ENCODE measurements at places on chromosomes 1 and 21.

DNA sequence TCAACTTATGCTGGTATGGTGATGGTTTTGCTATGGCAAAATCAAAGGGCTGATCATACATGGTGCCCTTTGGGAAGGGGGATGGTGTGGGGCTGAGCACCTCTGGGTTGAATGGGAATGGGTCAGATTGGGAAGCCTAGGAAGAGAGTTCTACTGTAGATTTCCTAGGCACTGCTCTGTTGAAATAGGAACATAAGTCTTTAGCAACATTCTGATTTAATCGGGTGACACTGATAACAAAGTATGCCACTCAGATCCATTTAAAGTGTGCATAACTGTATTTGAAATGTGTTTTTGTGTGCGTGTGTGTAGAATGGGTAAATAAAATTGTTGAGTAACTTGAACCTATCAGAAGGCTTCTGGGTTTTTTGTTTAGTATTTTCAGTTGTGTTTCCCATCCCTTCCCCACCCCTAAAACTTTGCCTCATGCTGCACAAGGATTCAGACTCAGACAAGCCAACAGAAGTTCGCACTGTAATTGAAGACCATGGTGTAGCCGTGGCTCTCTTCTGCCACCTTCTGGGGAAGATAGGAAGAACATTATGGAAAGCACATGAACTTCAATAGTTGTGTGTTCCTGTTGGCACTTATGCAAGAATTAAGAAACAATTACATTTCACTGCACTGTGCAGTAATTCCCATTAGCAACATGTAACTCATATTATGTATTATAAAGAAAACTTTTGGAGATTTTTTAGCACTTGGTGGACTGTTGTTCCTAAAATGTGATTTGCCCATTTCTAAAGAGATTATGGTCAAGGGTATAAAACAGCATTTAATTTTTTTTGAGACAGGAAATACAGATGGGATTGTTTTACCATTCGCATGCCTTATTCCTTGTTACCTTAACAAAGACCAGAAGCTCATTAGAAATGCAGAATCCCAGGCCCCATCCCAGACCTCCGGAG lies 10.9 kb upstream of the C4BPB start:
- peak; percentile 47 for DNase-seq

DNA sequence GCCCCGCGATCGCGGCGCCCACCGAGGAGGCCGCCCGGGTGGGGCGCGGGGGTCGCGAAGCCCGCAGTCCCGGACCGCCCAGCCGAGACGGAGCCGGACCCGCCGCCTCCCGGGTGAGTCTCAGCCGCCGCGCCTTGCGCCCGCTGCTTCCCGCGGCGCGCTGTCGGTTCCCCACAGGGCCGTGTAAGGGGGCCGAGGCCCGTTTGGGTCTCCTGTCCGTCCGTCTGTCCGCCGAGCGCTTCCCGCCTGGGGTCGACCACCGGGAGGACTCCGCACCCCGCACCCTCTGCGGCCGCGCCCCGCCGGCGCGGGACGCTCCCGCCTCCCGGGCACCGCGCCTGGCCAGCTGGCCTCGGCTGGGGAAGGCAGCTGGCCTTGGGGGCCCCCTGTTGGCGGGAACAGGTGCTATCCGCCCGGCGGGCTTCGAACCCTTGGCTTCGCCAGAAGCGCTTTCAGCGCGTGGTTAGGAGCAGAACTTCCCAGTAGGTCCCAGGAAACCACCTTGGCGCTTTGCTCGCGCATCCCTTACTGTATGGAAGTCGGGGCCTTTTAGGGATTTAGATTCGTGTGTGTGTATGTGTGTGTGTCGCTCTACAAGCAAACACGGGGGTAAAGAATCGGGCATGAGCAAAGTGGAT lies 414 bp downstream of the TMEM51 start:
- DNase-seq, result peak; percentile 38

- no peak for DNase-seq
Observed at GRCh38 chr1:226401355-226402303, 6.3 kb downstream of the PARP1 start.

DNA sequence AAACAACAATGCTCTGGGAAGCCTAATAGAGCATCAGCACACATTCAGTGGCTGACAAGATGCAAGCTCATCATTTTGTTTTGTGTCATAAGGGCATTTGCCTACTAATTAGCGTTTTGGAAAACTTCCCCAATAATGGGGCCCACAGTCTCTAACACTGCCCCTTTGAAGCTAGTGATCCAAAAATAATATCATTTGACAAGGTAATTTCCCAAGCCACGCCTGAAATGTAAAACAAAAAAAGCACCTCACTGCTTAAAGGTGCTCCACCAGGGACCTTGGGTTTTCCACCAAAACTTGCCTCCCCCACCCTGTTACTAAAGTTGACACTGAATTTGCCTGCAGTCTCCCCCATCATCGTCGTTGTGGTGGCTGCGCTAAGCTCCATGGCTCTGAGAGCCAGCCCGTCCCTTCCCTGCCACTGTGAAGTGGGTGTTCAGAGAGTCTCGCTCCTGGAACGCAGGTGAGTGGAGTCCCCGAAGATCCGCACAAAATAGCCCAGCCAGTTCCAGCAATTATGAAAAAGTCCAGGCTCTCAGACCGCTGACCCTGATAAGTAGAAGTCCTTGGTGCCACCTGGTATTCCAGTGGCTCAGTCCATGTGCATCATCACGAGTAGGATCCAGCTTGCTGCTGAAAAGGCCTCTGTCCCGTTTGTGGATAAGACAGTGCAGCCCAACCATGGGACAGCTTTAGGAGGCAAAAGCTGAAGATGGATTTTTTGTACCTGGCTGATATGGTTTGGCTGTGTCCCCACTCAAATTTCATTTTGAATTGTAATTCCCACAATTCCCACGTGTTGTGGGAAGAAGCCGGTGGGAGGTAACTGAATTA lies 52.2 kb downstream of the RAB3GAP2 start:
- DNase-seq, result no peak

GRCh38 chr1:35557118-35557610 lies at the start of gene KIAA0319L:
Gene KIAA0319L (minus strand): TSS chr1:35557403. CDS start chr1:35554491, 2,912 bp downstream.
- DNase-seq, result no peak

DNA sequence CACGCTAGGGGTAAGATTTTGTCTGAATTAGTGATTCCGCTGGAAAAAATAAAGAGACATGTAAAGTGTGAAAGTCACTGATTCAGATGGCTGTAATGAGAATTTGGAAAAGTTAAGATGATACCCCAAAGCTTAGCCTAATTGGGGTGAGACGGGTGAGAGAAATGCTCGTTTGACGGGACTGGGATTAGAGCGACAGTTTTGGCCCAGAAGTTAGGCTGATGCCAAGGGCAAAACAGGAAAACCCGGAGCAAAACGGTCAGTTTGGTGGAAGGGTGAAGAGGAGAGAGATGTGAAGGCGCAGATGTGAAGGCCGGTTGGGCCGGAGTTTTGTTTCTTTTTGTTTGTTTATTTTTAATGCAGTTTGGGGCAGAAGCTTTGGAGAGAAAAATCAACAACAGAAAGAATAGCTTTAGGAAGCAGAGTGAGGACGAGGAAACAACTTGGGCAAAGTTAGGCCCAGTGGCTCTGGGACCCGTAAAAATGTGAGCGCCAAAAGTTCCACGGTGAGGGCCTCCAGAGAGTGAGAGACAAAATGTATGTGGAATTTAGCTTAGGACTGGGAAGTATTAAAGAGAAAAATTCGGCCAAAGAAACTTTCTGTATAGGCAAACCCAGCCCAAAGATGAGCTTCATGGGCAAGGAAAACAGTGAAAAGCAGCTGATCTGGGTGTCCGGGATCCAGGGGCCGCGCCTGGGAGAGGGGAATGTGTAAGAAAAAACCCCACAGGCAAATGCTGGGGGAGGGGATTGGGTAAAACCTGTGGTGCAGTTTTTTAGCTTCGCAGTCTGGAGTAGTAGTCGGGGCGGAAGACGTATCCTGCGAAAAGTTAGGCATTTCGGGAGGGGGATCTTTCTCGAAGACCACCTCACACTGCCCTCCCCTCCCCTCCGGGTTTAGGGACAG lies 1.2 kb downstream of the DMRTA2 start:
- DNase-seq, result no peak

- DNase-seq, result no peak
Observed at GRCh38 chr1:232382671-232383070, 247.3 kb downstream of the SIPA1L2 start.

DNA sequence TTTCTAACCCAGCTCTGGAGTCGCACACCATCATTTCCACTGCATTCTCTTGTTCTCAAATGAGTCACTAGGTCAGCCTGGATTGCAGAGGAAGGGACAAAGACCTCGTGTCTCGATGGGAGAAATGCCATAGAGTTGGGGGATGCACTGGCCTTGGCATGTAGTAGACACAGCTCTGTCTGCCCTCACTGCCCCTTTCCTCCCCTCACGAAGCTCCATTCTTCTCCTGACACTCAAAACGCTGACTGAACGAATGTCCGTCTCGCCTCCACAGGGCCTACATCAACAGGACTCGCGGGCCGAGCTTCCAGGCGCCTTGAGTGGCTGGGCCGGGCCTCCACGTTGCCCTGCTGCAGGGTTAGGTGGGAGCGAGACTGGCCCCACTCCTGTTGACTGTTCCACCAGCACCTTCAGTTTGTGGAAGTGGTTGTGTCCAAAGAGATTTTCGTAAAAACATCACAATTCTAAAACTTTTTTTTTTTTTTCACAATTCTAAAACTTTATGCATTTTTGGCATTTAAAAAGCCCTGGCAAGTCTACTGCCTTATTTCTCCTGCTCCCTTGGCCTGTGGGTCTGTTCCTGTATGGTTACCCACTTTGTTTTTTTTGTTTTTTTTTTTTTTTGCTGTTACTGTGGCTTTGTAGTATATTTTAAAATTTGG lies 18.8 kb downstream of the PKNOX1 start:
- no peak for DNase-seq

GRCh38 chr1:93769777-93770176 lies 88.1 kb upstream of the BCAR3 start:
- DNase-seq, result no peak

DNA sequence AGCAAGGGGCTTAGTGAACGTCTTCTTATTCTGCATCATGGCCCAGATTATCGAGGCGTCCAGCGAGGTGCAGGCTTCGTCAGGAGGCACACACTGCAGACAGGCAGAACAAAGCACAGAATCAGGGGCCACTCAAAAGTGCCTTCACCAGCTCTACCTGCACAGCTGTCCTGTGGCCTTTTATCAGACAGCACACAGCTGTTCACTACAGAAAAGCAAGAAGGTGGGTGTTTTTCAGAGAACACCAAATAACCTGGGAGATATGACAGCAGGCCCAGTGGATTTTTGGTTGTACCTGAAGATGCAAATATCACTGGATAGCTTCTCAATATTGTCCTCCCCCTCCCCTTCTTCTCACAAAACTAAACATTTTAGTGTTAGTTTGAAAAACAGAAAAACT lies 177.3 kb downstream of the TGFBR3 start:
- no peak for DNase-seq

GRCh38 chr1:17018849-17019248 lies 7.1 kb upstream of the ATP13A2 start:
- no peak for DNase-seq

GRCh38 chr1:209667708-209668107 lies 7.5 kb upstream of the G0S2 start:
- no peak for DNase-seq

GRCh38 chr1:226309398-226310244 lies 657 bp upstream of the LIN9 start:
- no peak for DNase-seq

GRCh38 chr1:145977486-145978470 lies 13.3 kb downstream of the POLR3GL start:
- DNase-seq, result peak; percentile 74

DNA sequence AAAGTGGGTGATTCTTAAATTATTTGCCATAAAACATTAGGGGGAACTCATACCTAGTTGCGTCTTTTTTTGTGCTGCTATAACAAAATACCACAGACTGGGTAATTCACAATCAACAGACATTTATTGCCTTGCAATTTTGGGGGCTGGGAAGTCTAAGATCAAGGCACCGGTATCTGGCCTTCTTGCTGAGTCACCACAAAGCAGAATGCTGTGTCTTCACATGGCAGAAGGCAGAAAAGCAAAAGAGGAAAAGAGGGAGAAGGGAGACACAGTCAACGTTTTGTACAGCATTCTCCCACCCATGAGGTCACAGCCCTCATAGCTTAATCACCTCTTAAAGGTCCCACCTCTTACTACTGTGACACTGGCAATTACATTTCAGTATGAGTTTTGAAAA lies 291.0 kb downstream of the CHRM3 start:
- DNase-seq, result no peak

- peak; percentile 8 for DNase-seq
Observed at GRCh38 chr1:115469703-115470476, 131.8 kb upstream of the NGF start.

GRCh38 chr1:182957902-182958395 lies 5.0 kb upstream of the SHCBP1L start:
- DNase-seq, result no peak

DNA sequence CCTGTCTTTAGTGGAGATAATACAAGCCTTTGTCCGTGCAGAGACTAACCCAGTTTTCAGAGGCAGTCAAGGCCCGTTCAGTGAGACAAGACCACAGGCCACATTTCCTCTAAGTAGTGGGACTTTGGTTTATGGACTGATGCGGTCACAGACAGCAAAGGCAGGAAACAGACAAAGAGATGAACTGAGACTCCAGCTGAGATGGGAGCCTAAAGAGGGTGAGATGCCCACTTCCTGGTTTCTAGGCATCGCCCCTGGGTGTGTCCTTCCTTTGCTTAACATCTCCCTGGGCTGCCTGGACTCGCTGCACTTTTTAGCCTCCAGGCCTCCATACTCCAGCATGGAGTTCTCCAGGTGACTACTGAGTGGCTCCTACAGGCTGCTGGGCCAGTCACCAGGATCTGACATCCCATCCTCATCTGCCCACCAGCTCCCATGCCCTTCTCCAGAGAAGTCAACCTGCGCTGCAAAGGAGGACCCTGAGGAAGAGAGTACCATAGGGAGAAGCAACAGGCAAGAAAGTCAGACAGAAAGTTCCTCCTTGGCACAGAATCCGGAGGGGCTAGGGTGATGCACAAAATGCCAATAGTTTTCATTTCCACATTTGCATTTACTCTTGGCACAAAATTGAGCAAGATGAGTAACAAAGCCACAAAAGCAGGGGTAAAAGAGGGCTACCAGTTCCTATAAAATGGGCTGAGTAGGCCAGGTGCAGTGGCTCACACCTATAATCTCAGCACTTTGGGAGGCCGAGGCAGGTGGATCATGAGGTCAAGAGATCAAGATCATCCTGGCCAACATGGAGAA lies 15.1 kb downstream of the THEMIS2 start:
- DNase-seq, result peak; percentile 15

GRCh38 chr1:105337420-105337819 lies 1587.7 kb downstream of the AMY1C start:
- DNase-seq, result no peak

DNA sequence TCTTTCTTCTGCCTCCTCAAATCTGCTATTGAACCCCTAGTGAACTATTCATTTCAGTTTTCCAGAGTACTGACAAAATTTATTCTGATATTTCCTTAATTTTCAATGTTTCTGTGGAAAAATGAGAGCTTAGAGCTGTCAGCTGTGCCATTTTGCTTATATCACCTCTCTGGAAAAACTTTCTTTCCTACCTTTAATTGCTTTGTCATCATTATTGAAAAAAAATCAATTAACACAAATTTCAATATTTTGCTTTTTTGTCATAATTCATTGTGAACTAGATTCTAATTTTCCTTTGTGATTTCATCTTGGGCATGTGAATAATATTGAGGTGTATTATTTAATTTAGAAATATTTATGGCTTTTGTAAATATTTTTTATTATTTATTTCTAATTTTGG lies 126.5 kb downstream of the C1orf94 start:
- DNase-seq, result no peak

GRCh38 chr1:202158810-202159533 lies 1.4 kb downstream of the PTPN7 start:
- peak; percentile 57 for DNase-seq

Data from stimulated activated CD4-positive, alpha-beta T cell treated with anti-CD3 and anti-CD28 coated beads, Interleukin-1b, Interleukin-23, amount 100 ng/mL, for 48 hours (primary cell).